ENCODE measurements at places on chromosomes 3 and 15.
A peak's percentile ranks its signal among the peaks of the same experiment; 100 is the strongest.

GRCh38 chr15:83206526-83207008 lies 1.1 kb downstream of the HDGFL3 start:
- peak; percentile 2 for DNase-seq

- no peak for DNase-seq
Measured at GRCh38 chr3:29889215-29889614, 608.3 kb downstream of the RBMS3 start.

DNA sequence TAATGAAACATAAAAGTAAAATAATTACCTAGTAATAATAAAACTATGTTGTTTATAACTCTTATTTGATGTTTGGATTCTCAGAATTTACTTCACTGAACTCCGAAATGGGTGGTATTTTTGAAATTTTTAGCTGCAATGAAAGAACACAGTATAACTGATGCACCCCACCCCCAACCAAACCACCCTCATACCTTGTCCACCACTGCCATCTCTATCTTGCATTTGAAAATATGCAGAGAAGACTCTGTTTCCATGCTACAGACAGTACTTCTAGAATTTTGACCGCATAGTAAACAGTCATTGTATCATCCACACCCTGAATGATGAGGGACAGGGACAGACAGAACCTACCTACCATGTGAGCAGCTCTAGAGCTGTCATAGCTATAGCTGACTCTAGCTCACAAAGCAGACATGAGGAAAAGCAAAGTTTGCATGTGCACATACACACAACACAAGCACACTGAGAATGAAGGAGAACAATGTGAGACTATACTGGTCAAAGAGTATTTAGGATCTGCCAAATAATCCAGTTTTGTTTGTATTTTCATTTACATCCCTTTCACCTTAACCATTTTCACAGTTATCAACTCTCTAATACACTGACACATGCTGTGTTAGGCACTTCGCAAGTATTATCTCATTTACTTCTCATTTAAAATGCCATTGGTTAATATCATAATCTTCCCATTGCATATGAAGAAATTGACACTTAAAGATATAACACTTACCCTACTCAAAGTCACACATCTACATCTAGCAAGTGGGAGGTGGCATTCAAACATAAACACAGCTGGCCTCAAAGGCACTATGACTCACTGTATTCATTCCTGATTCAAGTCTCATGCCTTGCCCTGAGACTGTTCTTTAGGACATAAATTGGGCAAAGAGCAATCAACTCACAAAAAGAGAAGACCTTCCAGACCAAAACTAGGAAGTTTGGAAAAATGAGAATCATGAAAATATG lies 1014.7 kb upstream of the CFAP20DC start:
- no peak for DNase-seq

DNA sequence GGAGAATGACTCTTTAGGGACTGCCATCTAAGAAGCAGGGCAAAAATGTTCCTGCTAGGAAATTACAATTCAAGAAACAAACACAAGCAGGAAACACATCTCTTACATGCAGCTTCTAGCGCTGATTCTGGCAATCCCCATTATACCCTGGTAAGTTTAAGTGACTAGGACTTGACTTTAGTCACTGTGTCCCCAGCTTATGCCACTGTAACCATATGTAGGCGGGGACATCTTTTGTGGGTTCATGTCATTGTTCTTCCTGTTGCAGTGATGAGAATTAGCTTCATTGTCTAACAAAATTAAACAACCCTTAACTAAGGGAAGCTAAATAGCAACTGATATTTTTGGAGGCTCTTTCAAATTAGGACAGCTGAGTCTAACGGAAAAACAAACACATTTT lies 17.9 kb upstream of the FAM81A start:
- no peak for DNase-seq

GRCh38 chr3:98608029-98608428 lies 14.6 kb upstream of the CPOX start:
- DNase-seq, result no peak

GRCh38 chr3:69088063-69088462 lies 3.3 kb downstream of the ARL6IP5 start:
- DNase-seq, result no peak

GRCh38 chr3:112476346-112476745 lies 22.9 kb downstream of the BTLA start:
- DNase-seq, result no peak

DNA sequence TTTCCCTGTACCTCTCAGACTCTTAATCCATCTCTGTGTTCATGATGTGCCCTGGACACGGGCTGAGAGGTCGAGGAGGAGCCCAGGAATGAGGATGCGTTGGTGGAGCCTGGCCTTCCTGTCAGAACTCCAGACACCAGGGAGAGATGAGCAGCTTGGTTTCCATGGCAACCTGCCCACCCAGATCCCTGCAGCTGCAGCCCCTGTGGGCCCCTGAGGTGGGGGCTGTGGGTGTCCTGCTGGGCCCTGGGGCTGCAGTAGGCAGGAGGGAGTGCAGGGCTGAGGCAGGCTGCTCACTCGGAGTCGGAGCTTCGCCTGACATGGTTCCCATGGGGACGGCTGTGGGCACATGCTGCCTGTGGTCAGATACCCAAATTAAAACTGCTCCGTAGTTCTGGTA lies 7.7 kb upstream of the SCN10A start:
- no peak for DNase-seq

GRCh38 chr3:145015253-145015652 lies 1043.6 kb downstream of the DIPK2A start:
- no peak for DNase-seq

- DNase-seq, result no peak
Measured at GRCh38 chr3:191298846-191299245, 30.3 kb upstream of the CCDC50 start.

- DNase-seq, result no peak
Measured at GRCh38 chr15:55277116-55277564, 12.5 kb downstream of the RAB27A start.

DNA sequence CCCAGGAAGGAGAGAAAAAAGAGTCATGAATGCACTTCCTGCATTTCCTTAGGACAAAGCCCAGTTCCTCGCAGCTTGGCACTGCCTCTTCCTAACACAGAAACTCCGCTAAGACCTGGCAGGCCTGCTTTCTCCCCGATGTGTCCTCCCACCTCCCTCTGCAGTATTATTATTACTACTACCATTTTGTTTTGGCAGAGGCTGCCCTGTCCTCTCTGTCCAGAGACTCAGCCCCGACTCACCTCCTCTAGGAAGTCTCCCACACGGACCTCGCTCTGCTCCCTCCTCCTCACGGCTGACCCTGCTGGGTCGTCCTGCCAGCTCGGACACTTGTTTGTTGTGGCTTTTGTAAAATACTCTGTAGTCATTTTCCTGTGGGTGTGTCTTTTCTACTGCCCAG lies 107.2 kb upstream of the HACD2 start:
- no peak for DNase-seq

- no peak for DNase-seq
Measured at GRCh38 chr3:58271901-58272501, 34.0 kb upstream of the RPP14 start.

- DNase-seq, result no peak
Measured at GRCh38 chr15:64847448-64847847, 5.7 kb downstream of the PLEKHO2 start.

GRCh38 chr3:151322511-151322910 lies 5.9 kb upstream of the GPR87 start:
- no peak for DNase-seq
